NCI-H187 treated with DMSO at 0.1 percent for 48 hours (cell line): ENCODE measurements at places on chromosomes 7 and 10.

DNA sequence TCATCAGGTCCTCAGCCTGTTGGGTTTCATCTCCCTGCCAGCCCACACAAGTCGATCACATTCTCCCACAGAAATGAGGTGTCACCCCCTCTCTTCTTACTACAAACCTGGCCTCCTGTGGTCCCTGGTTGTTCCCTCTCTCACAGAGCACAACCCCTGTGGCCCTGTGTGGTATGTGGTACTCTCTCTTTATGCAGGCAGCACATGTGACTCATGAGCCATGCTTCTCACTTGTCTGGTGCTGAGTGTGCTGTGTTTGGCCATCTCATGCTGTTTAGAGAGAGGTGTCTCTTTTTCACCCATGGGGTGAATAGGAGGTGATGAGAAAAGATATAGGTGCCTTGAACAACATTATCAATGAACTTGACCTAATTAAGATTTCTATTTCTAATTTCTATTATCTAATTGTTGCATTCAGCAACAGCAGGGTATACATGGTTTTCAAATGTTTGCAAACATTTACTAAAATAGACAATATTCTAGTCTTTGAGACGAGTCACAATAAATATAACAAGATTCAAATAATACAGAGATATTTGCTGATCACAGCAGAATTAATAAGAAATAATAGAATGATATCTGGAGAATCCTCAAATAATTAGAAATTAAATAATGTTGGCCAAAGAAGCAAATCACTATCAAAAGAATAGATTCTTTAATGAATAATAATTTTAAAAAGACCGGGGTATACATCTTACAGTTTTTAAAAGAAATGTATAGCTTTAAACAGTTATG, 633.8 kb upstream of the IGFBP3 start:
- DNase-seq = no peak

- DNase-seq = no peak
Measured at GRCh38 chr10:79399223-79399831, 46.1 kb downstream of the ZCCHC24 start.

DNA sequence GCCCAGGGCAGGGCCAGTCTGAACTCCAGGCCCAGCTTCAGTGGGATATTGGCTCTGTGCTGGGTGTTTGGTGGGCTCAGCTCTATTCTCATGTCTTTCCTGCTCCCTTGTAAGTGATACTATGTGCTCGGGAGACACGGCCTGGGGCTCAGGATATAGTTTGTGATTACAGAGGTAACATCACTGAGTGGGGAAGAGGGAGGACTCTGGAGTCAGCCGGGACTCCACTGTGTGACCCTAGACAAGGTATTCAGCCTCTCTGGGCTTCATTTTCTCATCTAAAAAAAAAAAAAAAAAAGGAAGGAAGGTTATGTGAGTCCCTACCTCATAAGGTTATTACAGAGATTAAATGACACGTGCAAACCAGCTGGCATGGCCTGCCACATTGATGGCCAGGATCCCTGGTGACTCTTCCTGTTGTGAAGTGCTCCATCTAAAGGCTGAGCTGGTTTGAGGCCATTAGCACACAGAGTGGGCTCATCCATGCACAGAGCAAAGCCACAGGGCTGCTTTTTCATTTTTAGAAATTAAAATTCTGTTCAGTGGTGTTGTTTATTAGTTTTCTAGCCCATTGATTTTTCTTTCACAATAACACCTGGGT, 15.7 kb downstream of the SLC13A4 start:
- no peak for DNase-seq

DNA sequence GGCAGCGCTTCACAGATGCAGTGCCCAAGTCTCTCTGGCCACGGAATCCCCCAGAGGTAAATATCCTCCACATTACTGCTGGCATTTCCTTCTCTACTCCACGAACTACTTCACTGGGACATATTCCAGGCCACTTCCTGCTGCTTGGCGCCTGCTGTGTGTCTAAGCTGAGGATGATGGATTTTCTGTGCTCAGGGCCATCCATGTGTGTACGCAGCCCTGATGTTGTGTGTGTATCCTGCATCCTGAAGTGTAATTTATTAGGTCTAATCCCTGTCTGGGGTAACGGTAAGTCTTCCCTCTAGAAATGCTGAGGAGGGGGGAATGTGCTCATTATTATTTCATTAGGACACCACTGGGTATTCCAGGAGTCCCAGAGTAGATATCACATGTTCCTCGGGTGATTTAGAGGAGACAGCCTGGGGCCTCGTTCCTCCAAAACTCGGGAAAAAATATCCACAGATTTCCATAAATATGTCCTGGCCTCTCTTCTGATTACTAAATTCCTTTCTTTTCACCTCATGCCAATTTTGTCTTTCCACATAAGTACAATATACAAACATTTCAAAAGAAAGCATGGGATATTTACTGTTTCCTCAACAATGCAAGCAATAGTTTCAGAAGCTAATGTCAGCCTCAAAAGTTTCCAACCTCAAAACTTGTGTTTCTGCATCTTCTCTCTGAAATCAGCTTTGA, 25.5 kb upstream of the HABP2 start:
- no peak for DNase-seq

DNA sequence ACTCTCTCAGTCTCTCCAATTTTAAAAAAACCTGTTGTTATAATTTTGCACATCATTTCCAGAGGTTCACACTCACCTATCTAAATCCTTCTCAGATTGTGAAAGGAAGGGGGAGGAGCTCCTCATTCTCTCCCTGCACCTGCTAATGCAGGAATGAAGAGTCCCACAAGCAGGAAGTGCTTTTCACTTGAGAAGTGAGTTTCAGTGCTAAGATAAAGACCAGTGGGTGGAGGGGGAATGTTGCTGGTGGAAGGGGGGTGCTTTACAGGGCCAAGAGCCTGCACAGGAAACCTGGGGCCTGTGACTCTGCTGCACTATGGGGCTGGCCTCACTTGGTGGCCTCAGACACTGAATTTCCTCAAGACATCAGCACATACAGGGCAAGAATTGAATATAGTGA, 176.4 kb downstream of the PTPN20 start:
- DNase-seq = no peak

GRCh38 chr7:123844712-123845219, at the start of gene HYAL4:
Gene HYAL4, plus strand, starts transcription at chr7:123845169. Its CDS starts 23,105 bp downstream, at chr7:123868274.
- no peak for DNase-seq

- DNase-seq = no peak
Measured at GRCh38 chr10:71974489-71975021, 10.4 kb downstream of the CHST3 start.

- DNase-seq = no peak
Measured at GRCh38 chr10:15245530-15245929, 77.0 kb upstream of the NMT2 start.

DNA sequence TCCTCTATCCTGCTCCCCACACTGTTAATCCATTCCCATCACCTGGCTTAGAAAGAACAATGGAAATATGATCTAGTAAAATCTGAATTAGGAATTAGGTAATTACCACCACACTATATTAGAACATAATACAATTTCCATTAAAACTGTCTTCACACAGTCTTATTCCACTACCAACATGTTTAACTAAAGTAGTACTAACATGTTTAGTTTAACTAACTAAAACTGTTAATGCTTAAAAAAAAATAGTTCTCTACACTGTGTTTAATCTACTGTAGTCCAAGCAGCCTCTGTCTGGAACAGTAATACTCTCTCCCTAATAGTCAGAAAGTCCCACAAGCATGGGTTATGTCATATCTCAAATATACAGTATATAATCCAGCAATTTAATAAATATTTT, 150.8 kb downstream of the SGMS1 start:
- DNase-seq = no peak

DNA sequence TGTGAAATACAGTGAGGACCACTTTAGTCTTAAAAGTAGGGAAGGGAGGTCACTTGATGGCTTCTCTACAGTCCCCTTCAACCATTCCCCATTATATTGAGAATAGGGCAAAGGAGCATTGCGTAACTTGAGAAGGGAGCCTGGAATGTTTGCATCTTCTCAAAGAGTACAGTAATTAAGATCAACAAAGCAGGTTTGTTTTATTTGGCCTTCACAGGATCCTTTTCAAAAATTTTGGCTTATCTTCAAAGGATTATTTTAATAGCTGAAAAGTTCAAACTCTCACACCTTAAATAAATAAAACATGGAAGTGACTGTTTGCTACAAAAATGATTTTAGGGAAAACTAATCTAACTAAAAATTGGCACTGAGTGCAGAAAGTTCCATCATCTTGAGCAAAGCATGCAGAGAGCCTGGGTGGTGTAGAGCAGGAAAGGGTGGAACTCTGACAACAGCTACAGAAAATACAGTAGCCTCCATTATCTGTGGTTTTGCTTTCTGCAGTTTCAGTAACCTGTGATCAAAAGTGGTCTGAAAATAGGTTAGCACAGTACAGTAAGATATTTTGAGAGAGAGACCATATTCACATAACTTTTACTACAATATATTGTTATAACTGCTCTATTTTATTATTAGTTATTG, 214.0 kb downstream of the MDFIC start:
- no peak for DNase-seq

- no peak for DNase-seq
Measured at GRCh38 chr10:2968401-2969058, 98.8 kb upstream of the PFKP start.

DNA sequence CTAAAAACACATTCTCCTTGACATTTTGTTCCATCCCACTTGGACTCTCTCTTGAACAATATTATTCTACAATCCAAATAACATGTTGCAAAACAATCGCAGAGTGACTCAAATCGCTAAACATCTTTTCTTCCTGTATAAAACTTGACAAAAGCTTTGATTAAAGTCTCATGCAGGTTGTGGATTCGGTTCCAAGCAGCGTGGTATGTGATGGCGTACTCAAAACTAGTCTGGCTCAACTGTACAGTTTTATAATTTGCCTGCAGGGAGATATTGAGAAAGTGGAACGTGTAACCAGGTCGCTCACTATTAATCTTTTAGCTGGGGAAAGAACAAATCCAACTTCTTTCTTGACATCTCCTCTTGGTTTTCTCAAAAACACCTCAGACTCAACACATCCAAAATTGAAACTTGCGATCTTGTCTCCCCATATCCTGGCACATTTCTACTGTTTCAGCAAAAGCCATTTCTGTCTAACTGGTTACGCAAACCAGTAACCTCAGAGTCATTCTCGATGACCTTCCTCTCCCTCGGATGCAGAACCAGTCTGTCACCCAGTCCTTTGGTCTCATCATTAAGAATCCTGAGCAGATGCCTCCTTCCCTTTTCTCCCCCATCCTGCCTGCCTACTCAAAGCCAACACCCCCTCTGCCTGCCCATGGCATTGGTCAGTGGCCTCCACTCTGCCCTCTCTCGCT, 100.1 kb downstream of the CACNB2 start:
- no peak for DNase-seq
